A172 (cell line): ENCODE measurements at places on chromosomes 12 and 14. TPM values are rescaled to one million over a fixed set of nuclear protein-coding genes. Genes with fewer than 3 reads are reported as not detected.

DNA sequence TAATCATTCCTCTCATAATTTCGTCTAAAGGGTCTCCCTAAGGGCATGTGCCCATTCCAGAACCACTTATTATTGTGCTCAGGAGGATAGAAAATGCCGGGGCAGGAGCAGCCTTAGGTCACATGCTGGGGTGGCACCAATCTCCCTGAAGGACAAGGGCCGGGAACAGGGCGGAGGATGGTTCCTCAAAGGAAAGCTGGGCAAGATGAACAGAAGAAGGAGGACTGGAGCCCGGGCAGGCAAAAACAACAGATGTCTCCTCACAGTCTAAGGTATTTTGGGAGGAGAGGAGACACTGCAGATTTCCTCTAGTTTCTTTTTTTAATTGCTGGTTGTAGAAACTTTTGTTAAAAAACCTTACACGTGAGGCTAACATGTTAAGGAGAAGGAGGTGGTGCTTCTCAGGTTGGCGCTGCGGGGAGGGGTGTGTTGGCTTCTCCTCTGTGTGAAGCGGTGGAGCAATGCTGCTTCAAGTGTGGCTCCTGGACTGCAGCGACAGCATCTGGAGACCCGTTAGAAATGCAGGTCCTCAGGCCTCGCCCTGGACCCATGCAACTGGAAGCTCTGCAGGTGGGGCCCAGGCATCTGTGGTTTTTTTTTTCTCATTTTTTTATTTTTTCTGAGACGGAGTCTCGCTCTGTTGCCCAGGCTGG, 164.8 kb downstream of the AACS start:
- DNase-seq = no peak

CCDC38 gene
- 0.07 TPM in 1 of 2 replicates, not detected in the other for total RNA-seq

TRMT5 gene
- total RNA-seq = 9.9 and 18.0 TPM in 2 replicates

MYF6 gene
- total RNA-seq = not detected in 2 replicates
